NCI-H1048 (cell line): ENCODE measurements at places on chromosomes 6 and 20.

DNA sequence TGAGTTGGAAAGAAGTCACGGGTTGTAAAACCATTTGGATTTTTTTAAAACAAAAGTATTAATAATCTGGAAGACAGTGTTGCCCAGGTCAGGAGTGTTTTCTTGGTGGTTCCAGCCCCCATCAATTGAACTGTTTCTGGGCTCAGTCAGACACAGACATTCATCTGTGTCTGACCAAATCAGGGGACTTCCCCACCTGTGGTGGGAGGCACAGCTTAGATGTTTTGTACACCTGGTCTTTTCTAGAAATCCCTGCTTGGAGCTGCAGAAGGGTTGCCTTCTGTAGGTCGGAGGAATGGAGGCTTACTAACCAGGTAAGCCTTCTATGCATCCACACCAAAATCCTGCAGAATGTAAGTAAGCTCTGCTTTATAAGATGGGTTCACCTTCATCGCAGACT, 63.6 kb downstream of the CDS2 start:
- no peak for DNase-seq

GRCh38 chr6:30845183-30845582, 39.1 kb upstream of the DDR1 start:
- no peak for DNase-seq

DNA sequence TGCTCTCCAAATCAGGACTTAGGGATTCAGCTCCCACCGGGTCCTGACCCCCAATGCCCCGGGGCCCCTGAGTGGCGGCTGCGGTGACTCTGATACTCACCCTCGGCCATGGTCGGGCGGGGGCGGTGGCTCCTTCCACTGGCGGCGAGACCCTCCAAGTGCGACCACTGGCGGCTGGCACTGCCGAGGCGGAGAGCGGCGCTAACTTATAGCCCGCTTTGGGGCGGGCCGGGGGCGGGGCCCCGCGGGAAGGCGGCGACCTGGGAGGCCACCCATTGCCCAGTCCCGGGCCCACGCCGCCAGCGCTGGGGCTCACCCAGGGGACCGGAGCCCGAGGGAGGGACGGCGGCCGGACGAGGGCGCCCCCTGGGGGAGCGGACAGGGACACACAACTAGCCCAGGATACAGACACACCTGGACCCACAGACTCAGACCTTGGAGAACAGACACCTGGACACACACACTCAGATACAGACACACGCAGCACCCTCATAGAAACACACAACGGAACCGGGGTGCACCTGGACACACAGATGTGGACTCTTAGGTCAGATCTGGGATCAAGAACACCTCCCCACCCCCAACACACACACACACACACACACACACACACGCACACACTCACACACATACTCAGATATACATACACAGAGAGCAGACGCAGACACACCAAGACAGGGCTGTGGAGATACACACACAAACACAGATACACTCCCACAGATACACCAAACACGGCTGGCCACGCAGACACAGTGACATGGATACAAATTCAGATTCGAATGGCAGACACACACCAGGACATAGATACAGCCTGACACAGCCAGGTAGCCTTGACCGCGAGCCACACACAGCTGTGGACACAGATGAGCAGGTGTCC, at the start of gene TGM2:
TSS of gene TGM2 (minus strand) at position 182 of the 877 bp plus-strand sequence. CDS start at position 110, 72 bp downstream.
- no peak for DNase-seq

GRCh38 chr20:24665196-24665595, 195.8 kb downstream of the SYNDIG1 start:
- DNase-seq: no peak

DNA sequence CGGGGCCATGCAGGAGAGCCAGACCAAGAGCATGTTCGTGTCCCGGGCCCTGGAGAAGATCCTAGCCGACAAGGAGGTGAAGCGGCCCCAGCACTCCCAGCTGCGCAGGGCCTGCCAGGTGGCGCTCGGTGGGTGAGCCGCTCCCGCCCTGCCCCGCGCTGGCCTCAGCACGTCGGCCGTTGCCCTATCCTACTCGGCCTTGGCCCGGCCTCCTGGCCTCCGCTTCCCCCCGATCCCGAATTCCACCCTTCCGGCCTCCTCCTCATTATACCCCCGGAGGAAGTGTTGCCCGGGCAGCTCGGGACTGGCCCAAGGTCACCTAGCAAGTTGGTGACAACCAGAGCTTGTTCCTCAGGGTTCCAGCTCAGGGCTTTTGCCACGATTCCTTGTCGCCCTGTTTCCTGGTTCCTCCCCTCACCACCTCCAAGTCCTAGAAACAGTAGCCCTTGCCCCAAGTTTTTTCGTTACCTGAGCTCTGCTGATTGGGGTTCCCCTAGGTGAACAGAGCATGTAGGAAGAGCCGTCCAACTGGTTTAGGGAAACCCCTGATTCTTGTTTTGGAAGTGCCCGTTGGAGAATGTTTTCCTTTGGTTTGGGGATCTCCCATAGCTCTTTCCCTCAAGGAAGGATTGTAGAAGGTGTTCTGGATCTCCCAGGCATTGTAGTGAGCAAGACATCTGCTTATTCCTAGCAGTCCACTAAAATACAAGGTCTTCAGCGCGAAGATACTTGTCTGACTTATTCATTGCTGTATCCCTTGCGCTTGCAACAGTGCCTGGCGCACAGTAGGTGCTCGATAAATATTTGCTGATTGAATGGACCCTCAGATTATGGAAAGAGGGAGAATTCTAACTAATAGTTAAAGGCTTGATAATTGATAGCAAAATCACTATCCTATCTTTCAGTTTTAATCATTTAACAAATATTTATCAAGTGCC, 641 bp downstream of the ARFGEF2 start:
- DNase-seq: no peak
